ENCODE measurements at places on chromosomes 11 and 22.
A peak's percentile ranks its signal among the peaks of the same experiment; 100 is the strongest.

- DNase-seq: no peak
These were observed 35.5 kb upstream of the OLFML1 start for GRCh38 chr11:7449841-7450214.

DNA sequence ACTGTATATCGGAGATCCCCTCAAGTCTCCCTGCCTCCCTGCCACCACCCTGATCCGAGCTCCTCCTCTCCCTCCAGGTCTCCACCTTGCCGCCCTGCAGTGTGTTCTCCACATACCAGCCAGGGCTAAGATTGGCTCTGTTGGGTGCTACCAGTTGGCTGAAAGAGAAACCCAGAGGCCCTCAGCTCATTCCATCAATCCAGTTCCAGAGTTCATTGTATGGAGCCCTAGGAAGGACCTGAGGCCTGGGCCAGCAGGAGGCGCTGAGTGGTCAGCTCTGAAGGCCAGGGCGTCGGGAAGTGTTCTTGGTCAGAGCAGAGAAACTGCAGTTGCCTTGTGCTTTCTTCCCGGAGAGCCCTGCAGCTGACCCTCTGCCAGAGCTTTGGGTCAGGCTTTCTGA is 2.2 kb upstream of the TOP3B start:
- DNase-seq: no peak

GRCh38 chr11:101474666-101475065 is 109.1 kb downstream of the TRPC6 start:
- no peak for DNase-seq

DNA sequence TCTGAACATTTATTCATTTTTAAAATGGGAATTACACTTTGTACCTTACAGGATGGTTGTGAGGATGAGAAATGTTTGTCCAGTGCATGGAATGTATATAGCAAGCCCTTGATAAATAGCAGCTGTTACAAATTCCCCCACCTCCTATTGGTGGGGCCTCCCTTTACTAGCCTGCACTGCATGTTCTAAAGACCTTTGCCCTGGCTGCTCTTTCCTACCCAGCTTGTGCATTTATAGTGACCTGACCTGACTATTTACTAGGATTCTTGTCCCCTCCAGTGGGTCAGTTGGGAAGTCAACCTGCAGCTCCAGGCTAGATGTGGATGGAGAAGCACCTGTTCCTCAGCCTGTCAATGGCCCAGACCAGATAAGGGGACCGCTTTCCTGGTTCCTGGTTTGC is 180.3 kb downstream of the HIPK3 start:
- no peak for DNase-seq

- DNase-seq: no peak
These were observed 40.9 kb downstream of the TCF20 start for GRCh38 chr22:42229455-42230149.

- DNase-seq: no peak
These were observed 21.2 kb downstream of the LIF start for GRCh38 chr22:30225220-30225927.

- DNase-seq: no peak
These were observed 41.2 kb upstream of the GLYATL1 start for GRCh38 chr11:58898106-58898505.

- peak; percentile 61 for DNase-seq
These were observed 5.7 kb downstream of the CDCA5 start for GRCh38 chr11:65078151-65078550.

Measured in T follicular helper cell (primary cell).